ENCODE measurements at places on chromosomes 7 and 10.

GRCh38 chr7:127620406-127621233 is 2.7 kb upstream of the PAX4 start:
- DNase-seq = no peak

DNA sequence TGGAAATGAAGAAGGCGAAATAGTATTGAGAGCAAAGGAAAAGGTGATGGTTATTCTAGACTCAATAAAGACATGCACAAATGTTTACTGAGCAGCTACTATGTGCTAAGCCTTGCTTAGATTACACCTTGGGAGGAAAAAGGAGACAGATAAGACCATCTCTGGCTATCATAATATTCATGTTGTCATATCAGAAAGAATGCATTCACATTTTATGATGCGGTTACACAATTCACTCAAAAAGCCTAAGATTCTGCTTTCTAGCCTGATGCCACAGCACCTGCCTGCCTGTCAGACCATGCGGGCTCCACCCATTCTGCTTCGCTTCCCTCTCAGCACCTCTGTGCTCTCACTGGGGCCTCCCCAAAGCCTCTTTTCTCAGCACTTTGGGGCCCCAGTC is 100.9 kb downstream of the JCAD start:
- DNase-seq = no peak

GRCh38 chr7:21718391-21718790 is 175.6 kb downstream of the DNAH11 start:
- DNase-seq = no peak

DNA sequence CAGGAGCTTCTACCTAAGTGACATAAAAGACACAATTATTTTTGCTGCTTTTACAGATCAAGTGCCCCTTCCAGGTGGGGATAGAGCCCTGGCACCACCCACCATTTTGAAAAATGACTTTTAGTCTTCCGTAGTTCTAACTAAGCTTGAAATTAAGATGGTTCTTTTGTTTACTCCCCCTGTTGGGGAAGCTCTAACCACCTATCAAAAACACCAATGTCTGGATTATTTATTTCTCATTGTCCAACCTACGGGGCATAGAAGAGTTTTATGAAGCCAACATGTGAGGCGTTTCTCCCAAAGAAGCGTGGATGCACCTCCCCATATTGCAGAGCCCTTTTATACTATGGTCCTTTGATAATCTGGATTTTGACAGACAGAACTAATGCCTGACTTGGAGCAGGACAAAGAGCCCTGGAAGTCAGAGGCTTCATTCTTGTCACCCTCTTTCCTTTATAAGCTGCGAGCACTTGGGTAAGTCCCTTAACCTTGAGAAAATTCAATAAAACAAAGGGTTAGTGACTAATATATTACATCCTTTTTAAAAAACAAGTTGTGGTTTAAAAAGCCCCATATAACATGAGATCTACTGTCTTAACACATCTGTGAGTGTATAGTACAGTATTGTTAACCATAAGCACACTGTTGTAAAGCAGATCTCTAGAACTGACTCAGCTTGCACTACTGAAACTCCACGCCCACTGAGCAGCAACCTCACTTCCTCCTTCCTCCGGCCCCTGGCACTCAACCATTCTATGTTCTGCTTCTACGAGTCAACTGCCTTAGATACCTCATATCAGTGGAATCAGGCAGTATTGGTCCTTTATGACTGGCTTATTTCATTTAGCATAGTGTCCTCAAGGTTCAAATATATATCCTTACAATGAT is 67.5 kb downstream of the ATXN7L1 start:
- DNase-seq = no peak

DNA sequence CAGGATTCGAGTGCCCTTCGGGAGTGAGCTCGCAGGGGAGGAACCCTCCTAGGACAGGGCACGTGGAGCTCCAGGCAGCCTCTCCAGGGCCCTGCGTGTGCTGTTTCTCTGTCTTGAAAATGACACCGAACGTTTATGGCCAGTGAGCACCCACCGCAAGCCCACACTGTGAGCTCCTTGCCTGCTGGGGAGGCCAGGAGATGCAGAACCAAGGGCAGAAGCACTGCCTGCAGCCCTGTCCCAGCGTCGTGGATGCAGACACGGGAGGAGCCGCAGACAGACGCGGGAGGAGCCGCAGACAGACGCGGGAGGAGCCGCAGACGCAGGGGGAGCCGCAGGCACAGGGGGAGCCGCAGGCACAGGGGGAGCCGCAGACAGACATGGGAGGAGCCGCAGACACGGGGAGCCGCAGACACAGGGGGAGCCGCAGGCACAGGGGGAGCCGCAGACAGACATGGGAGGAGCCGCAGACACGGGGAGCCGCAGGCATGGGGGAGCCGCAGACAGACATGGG is 314.4 kb downstream of the PTPRN2 start:
- DNase-seq = no peak

DNA sequence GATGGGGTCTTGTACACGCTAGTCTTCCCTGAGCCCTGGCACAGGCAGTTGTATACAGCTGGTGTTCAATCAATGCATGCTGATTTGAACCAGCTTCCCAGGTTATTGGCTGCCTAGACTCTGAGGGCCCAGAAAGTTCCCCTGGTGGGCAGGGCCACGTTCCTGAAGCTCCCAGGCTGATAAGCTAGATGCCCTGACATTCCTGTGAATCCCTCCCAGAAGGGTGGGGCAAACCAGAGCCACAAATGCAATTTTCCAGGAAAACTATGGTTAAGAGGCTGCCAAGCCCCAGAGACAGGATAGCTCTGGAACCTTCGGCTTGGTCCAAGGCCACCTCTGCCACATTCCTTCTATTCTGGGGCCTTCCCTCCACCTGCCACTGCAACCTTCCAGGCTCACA is 78.2 kb downstream of the FAM53B start:
- DNase-seq = no peak

GRCh38 chr7:110960811-110961210 is 130.1 kb upstream of the LRRN3 start:
- no peak for DNase-seq

DNA sequence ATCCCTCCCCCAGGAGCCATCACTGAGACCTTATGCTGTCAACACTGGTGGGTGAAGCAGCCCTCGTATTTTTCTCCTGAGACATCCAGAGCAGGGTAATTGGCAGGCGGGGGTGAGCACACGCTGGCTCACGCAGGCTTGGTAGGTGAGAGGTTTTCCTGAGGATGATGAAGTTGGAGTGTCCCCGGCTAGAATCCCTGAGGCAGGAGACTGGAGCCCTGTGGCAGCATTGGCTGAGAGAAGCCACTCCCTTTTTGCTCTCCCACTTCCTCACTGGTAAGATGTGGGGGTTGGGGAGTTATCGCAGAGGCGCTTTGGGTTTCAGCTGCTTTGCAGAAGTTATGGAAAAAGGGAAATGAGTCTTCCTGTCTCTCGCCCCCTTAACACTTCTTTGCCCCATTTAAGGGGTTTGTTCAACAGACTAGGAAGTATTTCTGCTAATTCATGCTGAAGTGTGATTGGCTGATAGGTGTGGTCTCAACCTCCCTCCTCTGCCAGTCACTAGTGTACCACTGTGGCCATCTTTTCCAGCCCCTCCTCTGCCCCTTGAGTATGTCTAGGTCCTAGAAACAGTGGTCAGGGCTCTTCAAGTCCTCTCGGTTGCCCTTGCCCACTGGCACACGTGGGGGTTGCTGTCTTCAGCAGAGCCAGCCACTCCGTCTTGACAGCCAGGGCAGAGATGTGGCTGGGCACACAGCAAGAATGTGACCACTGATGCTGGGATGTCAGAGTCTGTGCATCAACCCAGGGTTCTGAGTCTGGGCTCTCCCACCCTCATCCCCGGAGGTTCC is 5.7 kb downstream of the ARPC1B start:
- no peak for DNase-seq
